Activated CD4-positive, alpha-beta T cell treated with anti-CD3 and anti-CD28 coated beads for 24 hours (primary cell): ENCODE measurements at places on chromosomes 1 and 21.

- no peak for DNase-seq
Measured at GRCh38 chr1:210573141-210573540, 244.4 kb downstream of the HHAT start.

DNA sequence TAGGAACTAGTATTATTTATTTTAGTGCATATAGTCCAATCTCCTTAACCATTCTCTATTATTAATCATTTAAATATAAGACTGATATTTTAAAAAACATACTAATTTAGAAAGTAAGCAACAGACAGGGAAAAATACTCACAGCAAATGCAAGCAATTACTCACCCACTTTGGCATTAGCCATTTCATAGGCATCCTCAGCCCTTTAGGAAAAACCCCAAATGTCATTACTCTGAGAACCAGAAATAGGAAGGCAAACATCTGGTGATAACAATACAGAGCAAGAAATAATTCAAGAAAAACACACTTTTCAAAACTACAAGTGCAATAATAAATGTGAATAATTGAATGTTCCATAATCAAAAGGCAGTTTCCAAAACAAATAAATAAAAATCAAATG is 545.1 kb downstream of the PLPP3 start:
- DNase-seq = no peak

DNA sequence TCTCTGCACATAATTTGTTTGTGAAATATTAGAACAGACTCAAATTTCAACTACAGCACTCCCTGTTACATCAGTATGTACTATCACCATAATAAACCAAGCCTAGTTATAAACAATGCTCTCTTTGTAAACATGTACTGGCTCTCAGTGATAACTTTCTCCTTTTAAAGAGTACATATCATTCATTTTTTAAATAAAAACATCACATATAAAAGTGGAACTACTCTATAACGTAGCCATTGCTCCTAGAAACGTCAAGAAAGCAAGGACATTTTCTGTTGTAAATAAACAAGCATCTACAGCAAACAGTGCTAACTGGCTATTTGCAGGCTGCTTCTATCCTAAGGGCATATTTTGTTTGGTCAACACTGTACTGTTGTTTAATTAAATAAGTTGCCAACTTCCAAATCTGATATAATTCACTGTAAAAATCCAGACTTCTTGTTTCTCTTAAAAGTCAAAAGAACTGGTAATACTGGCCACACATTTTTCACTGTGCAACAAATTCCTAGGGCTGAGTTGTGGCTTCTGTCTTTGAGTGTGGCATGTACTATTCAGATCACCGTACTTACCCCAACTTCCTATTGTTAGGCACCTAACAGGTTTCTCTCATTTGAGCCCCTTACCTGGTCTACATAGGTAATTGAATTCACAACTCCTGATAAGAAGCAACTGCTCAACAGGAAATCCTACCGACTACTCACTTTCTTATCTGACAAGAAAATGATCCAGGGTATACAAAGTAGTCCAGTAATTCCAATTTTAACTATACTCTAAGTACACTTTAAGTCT is 111.9 kb downstream of the DENND1B start:
- no peak for DNase-seq

DNA sequence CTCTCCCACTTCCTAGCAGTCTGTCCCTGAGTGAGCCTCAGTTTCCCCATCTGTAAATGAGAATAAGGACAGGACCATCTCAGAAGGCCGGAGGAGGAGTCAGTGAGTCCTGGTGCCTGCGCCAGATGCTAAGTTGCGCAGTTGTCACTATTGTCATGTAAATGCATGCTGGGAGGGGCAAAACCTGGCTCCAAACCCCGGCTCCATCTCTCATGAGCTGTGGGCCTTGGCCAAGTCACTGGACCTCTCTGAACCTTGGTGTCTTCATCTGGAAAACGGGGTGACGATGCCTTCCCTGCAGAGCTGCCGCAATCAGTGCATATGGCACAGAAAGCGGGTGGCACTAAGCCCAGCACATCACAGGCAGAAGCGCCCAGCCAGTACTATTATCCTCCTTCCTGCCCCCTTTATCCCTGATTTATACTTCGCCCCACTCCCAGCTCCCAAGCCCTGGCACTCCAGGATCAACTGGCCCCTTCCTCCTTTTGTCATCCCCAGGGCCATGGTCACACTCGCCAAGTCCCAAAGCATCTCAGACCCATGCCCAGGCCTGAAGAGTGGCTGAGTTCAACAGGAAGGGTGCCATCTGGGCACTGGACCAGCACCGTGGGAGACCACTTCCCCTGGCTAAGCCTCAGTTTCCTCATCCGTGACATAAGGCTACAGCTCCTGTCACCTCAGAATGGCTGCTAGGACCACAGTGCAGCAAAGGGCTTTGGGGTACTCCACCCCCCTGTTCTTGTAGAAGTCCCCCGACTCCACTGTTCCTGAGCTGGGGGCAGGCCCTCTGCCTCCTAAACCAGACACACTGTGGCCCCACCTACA is 4.3 kb upstream of the PLEKHG5 start:
- DNase-seq = no peak

DNA sequence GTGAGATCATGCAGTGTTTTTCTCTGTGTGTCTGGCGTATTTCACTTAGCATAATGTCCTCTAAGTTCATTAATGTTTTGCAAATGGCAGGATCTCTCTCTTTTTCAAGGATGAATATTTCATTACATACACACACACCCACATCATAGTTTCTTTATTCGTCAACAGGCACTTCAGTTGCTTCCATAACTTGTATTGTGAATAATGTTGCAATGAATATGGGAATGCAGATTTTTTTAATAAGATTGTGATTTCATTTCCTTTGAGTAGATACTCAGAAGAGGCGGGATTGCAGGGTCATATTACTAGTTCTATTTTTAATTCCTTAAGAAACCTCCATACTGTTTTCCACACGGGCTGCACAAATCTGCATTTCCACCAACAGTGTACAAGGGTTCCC is 134.0 kb downstream of the CLEC20A start:
- no peak for DNase-seq

- DNase-seq = no peak
Measured at GRCh38 chr1:29557066-29557465, 320.7 kb downstream of the PTPRU start.

DNA sequence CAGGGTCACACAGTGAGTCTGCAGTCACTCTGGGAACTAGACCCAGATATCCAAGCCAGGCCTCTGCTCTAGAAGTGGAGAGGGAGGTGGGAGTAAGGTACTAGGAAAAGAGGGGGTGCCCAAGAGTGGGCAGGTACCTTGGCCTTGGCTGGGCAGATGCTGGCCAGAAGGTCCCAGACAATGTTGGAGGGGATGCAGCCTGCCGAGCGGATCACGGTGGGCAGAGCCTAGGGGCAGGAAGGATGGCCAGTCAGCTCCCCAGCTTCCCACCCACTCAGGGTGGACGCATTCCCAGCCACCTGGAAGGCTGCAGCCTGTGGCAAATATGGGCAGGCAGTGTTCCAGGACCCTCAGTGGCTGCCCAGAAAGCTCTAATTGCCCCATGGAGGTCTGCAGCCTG is 23.3 kb downstream of the SPOCD1 start:
- DNase-seq = no peak

DNA sequence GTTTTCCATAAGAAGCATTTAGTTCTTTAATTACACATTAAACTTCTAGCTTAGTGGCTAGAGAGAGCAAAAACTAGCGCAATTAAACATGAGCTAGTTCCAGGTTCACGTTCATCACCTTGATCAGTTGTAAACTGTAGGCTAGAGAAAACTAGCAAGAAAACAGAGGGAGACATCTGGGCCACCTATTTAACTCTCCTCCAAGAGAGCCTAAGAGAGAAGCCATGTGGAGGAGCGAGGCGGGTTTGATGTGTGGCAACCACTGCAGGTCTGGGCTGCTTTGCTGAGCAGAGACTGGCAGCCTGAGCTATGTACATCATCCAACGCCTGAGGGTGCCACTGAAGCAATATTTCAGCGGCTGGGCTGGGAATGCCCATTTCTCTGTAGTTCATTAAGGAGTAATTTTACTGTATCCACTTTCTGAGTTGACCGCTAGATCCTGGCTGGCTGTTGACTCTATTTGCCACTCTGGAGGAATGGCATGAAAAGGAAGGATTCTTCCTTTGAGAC is 252.9 kb downstream of the DYRK1A start:
- no peak for DNase-seq

- DNase-seq = no peak
Measured at GRCh38 chr1:58585166-58585565, 8.1 kb upstream of the TACSTD2 start.

DNA sequence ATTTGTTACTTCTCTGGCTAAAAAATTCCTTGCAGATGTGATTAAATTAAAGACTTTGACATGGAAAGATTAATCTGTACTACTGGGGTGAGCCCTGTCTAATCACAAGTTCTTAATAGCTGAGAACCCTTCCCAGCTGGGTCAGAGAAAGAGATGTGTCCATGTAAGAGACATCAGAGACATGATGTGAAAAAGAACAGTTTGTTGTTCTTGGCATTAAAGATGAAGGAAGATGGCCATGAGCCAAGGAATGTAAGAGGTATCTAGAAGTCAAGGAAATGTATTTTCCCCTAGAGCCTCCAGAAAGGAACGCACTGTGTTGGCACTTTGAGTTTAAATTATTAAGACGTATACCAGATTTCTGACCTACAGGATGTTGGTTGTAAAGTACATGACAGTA is 1271.5 kb upstream of the PRMT6 start:
- DNase-seq = no peak

DNA sequence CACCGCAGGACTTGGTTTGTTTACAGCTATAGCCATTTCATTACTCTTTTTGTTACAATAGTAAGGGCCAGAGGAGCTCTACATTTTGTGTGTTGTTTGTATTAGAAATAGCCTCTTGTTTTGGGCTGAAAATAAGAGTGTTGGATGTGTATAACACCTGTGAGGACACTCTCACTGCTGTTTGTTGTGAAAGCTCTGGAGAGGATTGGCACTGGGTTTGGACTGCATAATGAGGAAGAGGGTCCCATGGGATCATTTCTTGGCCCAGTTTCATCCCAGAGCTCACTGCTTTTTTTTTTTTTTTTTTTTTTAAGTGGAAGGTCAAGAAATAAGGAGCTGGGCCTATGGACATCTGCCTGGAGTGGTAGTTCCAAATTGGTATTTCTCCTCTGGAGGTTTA is 61.6 kb upstream of the KIAA0040 start:
- DNase-seq = no peak

- no peak for DNase-seq
Measured at GRCh38 chr1:54709547-54710292, 5.9 kb upstream of the TTC4 start.

- DNase-seq = no peak
Measured at GRCh38 chr1:228180271-228180958, 14.8 kb downstream of the IBA57 start.

GRCh38 chr1:23895082-23895481 is 18.1 kb downstream of the CNR2 start:
- no peak for DNase-seq

- no peak for DNase-seq
Measured at GRCh38 chr21:16741141-16741665, 771.6 kb upstream of the CXADR start.

- DNase-seq = no peak
Measured at GRCh38 chr1:100217834-100218233, 31.8 kb downstream of the DBT start.

DNA sequence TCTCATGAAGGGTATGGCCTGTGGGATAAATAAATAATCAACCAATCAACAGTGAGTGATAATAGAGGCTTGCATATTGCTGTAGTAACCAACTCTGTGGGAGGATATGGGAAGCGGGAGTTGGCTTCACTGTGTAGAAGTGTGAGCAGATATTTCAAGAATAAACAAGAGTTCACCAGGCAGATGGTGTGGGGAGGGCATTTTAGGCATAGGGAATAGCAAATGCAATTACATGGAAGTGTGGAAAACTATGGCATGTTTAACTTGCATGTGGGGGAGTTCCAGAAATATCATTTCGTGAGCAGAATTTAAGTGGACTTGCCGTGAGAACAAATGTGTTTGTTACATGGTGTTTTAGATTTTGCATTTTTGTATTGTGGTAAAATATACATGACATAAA is 95.2 kb downstream of the SPATA46 start:
- DNase-seq = no peak

GRCh38 chr21:17491716-17492414 is 21.0 kb upstream of the CXADR start:
- DNase-seq = no peak

DNA sequence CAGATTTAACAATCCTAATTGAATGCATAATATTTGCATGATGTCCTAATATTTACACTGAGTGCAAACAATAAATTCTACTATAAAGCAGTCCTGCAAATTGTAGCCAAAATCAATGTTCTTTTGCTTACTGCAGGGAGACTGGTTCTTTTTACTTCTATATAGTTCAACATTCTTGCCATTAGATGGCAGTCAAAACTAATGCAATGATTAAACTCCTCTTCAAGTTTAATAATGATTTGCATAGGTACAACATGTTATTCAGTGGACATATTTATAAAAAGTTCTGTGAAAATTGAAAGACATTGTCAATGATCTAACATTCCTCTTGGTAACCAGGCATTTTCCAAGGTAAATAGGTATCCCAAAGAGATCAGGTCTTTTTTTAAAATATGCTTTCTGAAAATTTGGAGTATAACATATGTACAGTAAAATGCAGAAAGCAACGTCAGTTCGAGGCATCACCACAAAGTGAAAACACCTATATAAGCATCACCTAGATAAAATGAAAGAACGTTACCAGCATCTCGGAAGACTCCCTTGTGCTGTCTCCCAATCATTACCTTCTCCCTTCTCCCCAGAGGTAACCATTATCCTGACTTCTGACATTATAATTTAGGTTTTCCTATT is 9.8 kb upstream of the FNBP1L start:
- DNase-seq = no peak

- no peak for DNase-seq
Measured at GRCh38 chr21:38460171-38460742, 38.0 kb downstream of the ERG start.

- DNase-seq = no peak
Measured at GRCh38 chr1:54300401-54300800, 100.4 kb downstream of the MRPL37 start.

- no peak for DNase-seq
Measured at GRCh38 chr1:32289256-32289655, 2.6 kb upstream of the HDAC1 start.

DNA sequence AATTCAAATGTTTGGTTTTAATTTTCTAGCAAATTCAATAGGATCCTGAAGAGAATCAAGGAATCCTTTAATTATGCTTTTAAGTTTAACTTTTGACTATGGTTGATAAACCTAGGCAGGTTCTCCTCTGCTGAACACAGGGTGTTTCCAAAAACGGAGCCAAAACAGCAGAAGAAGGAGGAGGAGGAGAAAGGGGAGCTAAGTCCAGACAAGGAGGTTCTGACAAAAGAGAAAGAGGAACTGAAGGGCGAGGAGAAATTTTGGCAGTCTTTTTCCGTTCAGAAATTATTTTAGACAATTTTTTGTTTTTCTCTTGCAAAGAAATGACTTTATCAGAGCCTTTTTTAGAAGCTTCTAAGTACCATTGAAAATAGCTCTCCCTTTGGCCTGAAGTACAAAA is 33.2 kb upstream of the FNBP1L start:
- DNase-seq = no peak

- DNase-seq = no peak
Measured at GRCh38 chr1:241352401-241352800, 4.6 kb downstream of the RGS7 start.

- no peak for DNase-seq
Measured at GRCh38 chr1:47469390-47469759, 31.5 kb downstream of the FOXD2 start.

- DNase-seq = no peak
Measured at GRCh38 chr1:183194527-183195141, 8.6 kb downstream of the LAMC2 start.
